Upper lobe of right lung (tissue), 1 donor: ENCODE measurements at places on chromosomes 1 and 21. TPM values are rescaled to one million over a fixed set of nuclear protein-coding genes. Genes with fewer than 3 reads are reported as not detected.

Gene RGSL1
- not detected for total RNA-seq

GRCh38 chr1:61515096-61515495, 209.8 kb downstream of the TM2D1 start:
- DNase-seq = no peak

DNA sequence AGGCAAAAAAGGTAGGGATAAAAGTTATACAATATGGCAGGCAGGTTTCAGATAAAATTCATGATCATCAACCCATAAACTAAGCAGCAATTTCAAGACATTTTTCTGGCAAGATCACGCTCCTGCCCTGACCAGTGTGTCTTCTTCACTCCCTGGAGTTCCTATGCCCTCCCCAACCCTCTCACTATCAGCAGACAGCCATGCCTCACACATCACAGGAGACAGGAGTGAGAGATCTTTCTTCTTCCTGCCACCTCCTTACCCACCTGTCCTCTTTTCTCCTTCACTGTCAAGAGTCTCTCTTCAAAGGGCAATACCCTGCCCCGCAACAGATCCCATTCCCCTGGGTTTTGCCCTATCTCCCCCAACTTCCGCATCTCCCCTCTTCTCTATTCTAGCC, 28.4 kb downstream of the COA6 start:
- no peak for DNase-seq

DNA sequence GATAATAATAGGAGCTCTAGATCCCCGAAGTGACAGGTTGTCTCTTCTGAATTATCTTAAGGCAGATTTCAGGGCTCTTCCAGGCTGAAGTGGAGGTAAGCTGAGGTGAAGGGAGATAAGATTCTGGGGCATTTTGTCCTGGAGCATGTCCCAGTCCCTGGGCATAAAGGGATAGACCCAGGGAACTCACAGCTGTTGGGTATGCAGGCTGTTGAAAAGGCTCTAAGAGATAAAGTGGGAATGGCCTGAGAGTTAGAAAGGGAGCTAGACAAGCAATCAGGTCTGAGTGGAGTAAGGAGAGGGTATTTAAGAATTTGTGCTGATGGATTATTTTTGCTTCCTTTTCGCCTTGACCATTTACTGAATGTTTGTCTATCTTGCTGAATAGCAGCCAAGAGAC, 123.7 kb downstream of the NOS1AP start:
- no peak for DNase-seq

Gene LY9
- total RNA-seq = 3.3 TPM

DNA sequence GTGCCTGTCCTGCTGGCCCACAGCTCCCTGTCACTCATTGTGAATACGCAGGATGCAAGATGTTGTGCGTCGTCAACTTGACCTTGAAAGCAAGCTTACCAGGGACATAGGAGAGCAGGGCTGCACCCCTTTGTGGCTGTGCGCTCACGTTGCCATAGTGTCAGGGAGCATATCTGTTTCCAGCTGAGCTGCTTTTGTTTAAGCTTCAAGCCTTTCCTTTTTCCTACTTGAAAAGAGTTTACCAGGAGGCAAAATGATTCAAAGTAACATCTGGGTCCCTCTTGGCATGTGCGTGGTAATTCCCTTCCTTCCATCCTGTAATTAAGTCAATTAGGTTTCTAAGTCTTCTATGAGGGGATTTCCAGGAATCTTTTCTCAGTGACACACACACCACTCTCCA, 537.1 kb downstream of the AJAP1 start:
- DNase-seq = no peak

GRCh38 chr1:78913950-78914349, 92.6 kb downstream of the ADGRL4 start:
- no peak for DNase-seq

Gene PHGDH
- 51.7 TPM for total RNA-seq

Gene EXTL2
- 11.6 TPM for total RNA-seq

Gene NPHS2
- not detected for total RNA-seq

Gene RBP7
- total RNA-seq = 8.7 TPM

Gene A3GALT2
- not detected for total RNA-seq

Gene S100A1
- not detected for total RNA-seq

DNA sequence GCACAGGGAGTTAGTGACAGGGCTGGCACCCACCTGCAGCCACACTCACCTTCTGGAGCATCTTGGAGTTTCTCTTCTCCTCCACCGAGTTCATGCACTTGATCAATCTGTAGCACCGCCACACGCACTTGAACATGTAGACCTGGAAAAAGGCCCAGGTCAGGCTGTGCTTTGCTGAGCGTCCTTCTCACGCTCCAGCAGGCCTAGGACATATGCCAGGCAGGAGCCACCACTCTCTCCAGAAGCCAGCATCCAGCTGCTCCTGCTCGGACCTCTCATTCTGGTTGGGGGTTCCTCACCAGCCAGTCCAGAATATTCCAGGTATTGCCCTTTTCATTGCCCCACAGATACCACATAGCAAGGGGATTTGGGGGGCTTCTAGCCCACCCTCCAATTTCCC, 11.7 kb upstream of the MATN1 start:
- no peak for DNase-seq
